ENCODE measurements at places on chromosomes 4 and X. TPM values are rescaled to one million over a fixed set of nuclear protein-coding genes. Genes with fewer than 3 reads are reported as not detected.

GRCh38 chr4:101348995-101349800 lies 1.9 kb upstream of the PPP3CA start:
- no peak for DNase-seq

GRCh38 chrX:46263494-46263893 lies 281.7 kb downstream of the ZNF674 start:
- DNase-seq = no peak

- DNase-seq = no peak
Observed at GRCh38 chr4:187317799-187318198, 594.1 kb upstream of the FAT1 start.

The TET2 gene
- polyA plus RNA-seq = 5.3 TPM

DNA sequence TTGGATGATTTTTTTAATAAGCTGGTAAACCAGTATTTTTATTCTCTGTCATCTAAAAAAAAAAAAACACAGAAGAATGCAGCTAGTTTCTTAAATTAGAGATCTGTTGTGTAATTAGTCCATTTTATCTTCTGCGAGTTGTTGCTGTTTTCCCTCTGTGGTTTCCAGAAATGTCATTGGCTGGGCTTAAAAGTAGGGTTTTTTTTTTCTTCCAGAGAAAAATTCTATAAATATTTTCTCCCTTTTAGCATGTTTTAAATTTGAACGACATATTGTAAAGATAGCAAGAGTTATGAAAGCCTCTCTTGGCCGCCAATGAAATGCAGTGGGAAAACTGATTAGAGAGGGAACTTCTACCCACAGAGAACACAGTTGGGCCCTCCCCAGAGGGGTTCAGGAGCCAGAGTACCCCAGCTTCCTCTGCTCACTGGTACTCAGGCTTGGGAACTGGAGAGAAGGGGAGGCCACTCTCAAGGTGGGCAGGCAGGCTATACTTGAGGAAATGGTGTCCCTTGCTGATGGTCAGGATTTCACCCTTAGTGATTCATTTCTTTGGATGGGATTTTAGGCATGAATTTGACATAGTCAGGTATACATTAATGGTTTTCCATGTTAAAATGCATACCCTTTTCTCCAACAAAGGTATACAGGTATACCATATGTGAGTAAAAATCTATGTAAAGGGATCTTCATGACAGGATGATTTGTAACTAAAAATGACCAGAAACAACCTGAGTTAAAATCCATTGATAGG lies 166.1 kb downstream of the BCOR start:
- DNase-seq = no peak

GRCh38 chr4:119833611-119834010 lies 205.0 kb upstream of the PDE5A start:
- DNase-seq = no peak

DNA sequence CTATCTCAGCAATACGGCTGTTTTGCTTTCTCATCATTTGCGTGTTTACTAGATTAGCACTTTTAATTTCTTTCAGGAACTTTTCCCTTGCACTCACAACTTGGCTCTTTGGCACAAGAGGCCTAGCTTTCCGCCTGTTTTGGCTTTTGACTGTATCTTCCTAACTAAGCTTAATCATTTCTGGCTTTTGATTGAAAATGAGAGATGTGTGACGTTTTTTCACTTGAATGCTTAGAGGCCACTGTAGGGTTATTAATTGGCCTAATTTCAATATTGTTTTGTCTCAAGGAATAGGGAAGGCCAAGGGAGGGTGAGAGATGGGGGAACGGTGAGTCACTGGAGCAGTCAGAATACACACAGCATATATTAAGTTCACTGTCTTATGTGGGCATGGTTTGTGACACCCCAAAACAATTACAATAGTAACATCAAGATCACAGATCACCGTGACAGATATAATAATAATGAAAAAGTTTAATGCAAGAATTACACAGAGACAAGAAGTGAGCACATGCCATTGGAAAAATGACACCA lies 27.3 kb downstream of the MND1 start:
- no peak for DNase-seq

GRCh38 chr4:96390404-96390803 lies 550.5 kb downstream of the PDHA2 start:
- DNase-seq = no peak

- DNase-seq = no peak
Observed at GRCh38 chrX:70254063-70254400, 6.0 kb downstream of the P2RY4 start.

DNA sequence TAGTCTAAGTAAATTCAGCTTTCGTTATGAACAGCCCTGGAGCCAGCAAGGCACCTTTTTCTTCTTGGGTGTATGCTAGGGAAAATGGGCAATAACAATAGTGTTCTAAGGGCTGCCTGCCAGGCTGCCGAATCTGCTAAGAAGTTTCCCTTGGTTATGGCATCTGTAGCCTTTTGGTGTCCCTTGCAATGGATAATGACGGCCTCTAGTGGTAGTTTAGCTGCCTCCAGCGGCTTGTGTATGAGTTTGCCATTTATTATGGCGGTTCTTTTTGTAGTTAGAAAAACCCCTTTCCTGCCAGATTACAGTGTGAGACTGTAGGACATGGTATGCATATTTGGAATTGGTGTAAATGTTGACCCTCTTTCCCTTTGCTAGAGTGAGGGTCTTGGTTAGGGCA lies 78.9 kb upstream of the SPIN4 start:
- no peak for DNase-seq

Data from IMR-90 (cell line).